ENCODE measurements at places on chromosomes 5 and 9.

DNA sequence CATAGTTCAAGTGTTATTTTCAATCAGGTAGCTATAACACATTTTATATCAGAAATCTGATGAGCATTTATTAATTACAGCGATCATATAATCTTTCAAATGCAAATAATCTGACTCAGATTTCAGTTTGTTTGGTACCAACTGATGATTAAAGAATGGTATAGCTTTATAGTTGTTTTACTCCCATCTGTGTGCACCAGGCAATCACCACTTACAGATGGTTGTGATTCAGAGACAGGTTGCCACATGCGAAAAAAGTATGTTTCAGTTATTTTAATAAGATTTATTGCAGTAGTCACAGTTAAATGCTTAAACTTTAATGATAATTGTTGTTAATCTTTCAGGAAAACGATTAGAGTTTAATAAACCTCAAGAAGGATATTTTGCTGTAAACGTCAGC lies 155.1 kb upstream of the ARRDC3 start:
- DNase-seq, result no peak

DNA sequence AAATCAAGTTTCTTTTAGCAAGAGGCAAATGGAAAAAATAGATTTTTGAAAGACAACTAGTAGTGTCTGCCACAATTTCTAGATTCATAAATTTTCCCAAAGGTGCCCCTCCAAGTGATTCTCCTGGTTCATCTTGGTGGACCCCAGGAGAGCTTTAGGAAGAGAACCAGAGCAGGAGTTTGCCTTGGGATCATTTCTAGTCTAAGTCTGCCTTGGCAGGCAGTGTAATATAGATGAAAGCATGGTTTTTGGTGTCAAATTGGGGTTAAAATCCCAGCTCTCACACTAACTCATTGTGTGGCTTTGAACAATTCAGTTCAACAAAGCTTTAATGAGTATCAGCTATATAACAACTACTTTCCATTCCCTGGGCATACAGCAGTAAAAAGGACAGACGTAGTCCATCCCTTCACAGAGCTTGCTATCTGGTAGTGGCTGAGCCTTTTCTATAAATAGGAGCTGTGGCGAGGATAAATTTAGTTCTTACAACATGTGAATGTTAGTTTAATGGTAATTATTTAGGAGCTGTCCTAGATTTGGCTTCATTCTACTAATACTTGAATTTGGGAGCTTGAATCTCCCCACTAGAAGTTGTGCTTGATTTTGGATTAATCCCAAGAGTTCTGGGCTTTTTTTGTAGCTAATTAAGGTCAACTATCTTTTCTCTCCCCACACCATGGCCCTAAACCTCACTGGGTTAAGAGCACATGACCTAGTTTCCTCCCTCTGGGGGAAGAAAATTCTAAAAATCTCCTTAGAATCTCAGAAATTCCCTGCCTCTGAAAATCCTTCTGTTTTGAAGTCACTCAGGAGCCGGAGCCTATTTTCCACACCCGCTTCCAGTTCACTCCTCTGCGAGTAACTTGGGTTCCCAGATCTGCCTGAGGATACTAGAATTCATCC lies 197.8 kb downstream of the PCSK1 start:
- DNase-seq, result no peak

- DNase-seq, result no peak
These were observed 8.3 kb downstream of the BHMT2 start for GRCh38 chr5:79077680-79078365.

GRCh38 chr9:111036429-111036789 lies 1.9 kb downstream of the LPAR1 start:
- DNase-seq, result no peak

All from GM04503 (cell line).